ENCODE measurements at places on chromosomes 12 and 14.

GRCh38 chr14:101064718-101065117 is 161.2 kb upstream of the RTL1 start:
- peak; percentile 29 for DNase-seq

DNA sequence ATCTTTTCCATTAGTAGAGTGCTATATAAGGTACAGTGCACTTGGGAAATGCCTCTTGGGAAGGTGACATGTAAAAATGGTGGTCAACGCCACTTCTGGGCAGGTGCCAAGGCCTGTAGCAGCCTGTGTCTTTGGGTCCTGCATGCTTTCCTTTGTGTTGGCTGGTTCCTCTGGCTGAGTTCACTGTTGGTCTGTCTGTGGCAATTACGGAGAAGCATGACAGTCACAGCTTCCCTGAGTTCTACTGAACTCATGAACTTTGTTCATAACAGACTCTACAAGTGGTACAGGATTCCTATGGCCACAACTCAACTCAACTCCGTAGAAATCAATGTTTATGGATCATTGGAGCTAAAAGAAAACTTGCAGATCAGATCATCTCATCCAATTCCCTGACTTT is 98.0 kb downstream of the CACNA1C start:
- DNase-seq = no peak

- no peak for DNase-seq
These were observed 126.0 kb upstream of the KITLG start for GRCh38 chr12:88706286-88706685.

DNA sequence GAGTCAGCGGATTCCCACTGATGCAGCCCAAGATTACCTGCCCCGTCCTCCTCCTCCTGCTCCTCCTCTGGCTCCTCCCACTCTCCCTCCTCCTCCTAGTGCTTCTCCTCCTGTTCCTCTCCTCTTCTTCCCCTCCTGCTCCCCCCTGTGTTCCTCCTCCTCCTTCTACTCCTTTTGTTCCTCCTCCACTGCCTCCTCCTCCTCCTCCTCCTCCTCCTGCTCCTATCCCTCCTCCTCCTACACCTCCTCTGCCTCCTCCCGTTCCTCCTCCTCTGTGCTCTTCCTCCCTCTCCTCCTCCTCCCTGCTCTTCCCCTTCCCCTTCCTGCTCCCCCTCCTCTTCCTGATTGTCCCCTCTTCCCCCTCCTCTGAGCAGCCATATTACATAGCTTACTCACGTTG is 141.3 kb downstream of the CACNA1C start:
- DNase-seq = no peak

GRCh38 chr12:122646517-122647217 is 56.5 kb downstream of the HCAR2 start:
- DNase-seq = no peak

- no peak for DNase-seq
These were observed 9.0 kb upstream of the DCN start for GRCh38 chr12:91191513-91192111.

DNA sequence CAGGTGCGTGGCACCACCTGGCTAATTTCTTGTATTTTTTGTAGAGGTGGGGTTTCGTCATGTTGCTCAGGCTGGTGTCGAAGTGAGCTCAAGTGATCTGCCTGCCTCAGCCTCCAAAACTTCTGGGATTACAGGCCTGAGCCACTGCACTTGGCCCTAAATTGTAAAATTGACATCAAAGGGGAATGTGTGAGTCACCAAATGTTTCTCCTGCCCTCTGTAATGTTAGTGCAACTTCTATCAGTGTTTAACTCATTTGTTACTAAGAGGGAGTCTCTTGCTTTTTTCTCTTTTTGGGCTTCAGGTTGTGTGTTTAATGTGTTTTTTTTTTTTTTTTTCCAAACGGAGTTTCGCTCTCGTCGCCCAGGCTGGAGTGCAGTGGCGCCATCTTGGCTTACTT is 2.3 kb downstream of the TULP3 start:
- no peak for DNase-seq

DNA sequence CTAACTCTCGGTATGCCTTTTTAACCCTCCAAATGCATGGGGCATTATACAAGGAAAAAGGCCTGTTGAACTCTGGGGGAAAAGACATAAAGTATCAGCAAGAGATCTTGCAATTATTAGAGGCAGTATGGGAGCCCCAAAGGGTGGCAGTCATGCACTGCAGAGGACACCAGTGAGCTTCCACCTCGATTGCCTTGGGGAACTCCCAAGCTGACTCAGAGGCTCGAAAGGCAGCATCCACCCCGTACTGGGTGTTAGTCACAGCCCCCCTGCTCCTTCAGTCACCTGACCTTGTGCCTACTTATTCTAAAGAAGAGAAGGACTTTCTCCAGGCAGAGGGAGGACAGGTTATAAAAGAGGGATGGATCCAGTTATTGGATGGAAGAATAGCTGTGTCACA is 781.4 kb upstream of the TMEM132C start:
- no peak for DNase-seq

DNA sequence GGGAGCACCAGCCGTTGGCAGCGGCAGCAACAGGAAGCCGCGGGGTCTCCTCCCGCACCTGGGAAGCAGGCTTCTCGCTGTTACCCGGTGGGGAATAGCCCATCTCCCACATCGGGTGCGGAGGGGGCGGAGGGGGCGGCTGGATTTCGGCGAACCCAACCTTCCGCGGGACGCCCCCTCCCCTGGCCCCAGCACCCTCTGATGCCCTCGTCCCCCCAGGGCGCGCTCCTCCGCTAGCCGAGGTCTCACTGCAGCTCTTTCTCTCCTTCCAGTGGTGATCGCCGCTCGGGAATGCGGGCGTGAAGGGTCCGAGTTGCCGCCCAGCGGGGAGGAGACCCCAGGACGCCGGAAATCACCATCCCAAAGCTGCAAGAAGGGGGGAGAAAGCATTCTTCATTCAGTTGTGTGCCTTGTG is 303 bp downstream of the SAMD4A start:
- no peak for DNase-seq

- DNase-seq = no peak
These were observed 232.5 kb upstream of the RTL1 start for GRCh38 chr14:101135796-101136742.

GRCh38 chr12:87259391-87259790 is 769.8 kb downstream of the C12orf50 start:
- DNase-seq = no peak

GRCh38 chr14:94961386-94962165 is 191.7 kb upstream of the GSC start:
- DNase-seq = no peak

All from upper lobe of right lung (tissue), 1 donor.